ENCODE measurements at places on chromosomes 6 and 20.

- no peak for DNase-seq
Measured at GRCh38 chr6:2505624-2506023, 245.1 kb downstream of the MYLK4 start.

DNA sequence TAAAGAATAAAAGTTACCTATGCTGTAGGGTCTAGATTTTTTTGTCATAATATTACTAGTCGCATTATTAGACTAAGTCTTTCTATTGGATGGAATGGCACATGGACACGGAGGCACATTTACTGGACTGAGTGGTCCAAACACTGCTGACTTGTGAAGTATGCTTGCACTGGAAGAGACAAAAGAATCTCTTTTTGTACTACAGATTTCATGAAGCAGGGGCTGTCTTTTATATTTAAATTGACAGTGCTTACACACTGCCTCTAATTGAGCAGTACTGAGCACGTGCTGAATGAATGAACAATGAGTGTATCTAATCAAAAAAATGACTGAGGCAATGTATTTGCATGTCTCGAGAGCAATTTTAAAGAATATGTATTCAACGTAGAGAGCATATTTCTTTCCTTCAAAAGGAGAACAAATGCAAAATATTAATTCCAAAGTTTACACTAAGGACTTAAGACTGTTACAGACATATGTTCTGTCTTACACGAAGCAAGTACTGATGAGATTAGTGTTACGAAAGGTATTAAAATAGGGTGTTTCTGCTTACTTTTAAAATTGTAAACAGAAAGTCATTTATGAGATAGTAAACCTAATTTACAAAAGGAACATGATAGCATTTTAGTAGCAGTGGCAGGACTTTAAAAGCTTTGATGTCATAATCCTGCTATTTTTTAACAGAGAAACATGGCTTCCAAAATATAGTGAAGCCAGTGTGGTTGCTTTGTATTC is 8.3 kb downstream of the ELOVL2 start:
- DNase-seq, result no peak

GRCh38 chr6:144294016-144294415 is 8.9 kb downstream of the UTRN start:
- DNase-seq, result no peak

GRCh38 chr20:2467412-2467811 is 3.2 kb downstream of the SNRPB start:
- no peak for DNase-seq

GRCh38 chr20:43939762-43940121 is 25.1 kb downstream of the TOX2 start:
- no peak for DNase-seq

DNA sequence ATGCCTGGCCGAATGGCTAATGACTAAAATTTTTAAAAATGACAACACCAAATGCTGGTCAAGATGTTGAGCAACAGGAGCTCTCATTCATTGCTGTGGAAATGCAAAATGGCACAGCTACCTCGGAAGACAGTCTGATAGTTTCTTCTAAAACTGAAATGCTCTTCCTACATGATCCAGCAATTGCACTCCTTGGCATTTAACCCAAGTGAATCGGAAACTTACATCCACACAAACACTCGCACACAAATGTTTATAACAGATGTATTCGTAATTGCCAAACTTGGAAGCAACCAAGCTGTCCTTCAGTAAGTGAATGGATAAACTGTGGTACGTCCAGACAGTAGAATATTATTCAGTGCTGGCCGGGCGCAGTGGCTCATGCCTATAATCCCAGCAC is 56.4 kb upstream of the NCOA3 start:
- DNase-seq, result no peak

- DNase-seq, result no peak
Measured at GRCh38 chr6:24838994-24839393, 40.3 kb upstream of the ARMH2 start.
